Smooth muscle cell of the coronary artery (primary cell): ENCODE measurements at places on chromosomes 3 and 15. TPM values are rescaled to one million over a fixed set of nuclear protein-coding genes. Genes with fewer than 3 reads are reported as not detected.

The WDR93 gene
- total RNA-seq: 0.23 TPM in 1 of 2 replicates, not detected in the other

The KLHL40 gene
- total RNA-seq: not detected in 2 replicates

The SKOR1 gene
- under 0.01 TPM in 1 of 2 replicates, not detected in the other for total RNA-seq

The MORC1 gene
- not detected in 2 replicates for total RNA-seq

The LRRC15 gene
- total RNA-seq: 0.45 and 1.5 TPM in 2 replicates

The SLC51B gene
- total RNA-seq: not detected in 2 replicates

The KNG1 gene
- not detected in 2 replicates for total RNA-seq

The C15orf40 gene
- total RNA-seq: 9.9 and 15.3 TPM in 2 replicates

The LEKR1 gene
- total RNA-seq: 0.38 and 0.47 TPM in 2 replicates

The ALG1L2 gene
- not detected in 2 replicates for total RNA-seq

The STAC gene
- total RNA-seq: 13.0 and 17.5 TPM in 2 replicates

The SLC28A1 gene
- not detected in 2 replicates for total RNA-seq

The MRPL47 gene
- total RNA-seq: 21.6 and 28.0 TPM in 2 replicates

The VEPH1 gene
- 31.8 and 89.7 TPM in 2 replicates for total RNA-seq

The ANKUB1 gene
- not detected in 2 replicates for total RNA-seq

The MYL3 gene
- total RNA-seq: 0.08 and 2.3 TPM in 2 replicates

The MCF2L2 gene
- total RNA-seq: under 0.01 and 0.15 TPM in 2 replicates

The P2RY1 gene
- total RNA-seq: 0.08 and 0.35 TPM in 2 replicates

The LRRC2 gene
- total RNA-seq: 2.0 and 4.7 TPM in 2 replicates

The MEGF11 gene
- not detected in 2 replicates for total RNA-seq

The PLA2G4D gene
- not detected in 2 replicates for total RNA-seq

The GABPB1 gene
- 38.6 and 50.3 TPM in 2 replicates for total RNA-seq

The SLC15A2 gene
- 0.15 and 1.3 TPM in 2 replicates for total RNA-seq

The CCDC54 gene
- total RNA-seq: not detected in 2 replicates

The GABRA5 gene
- total RNA-seq: under 0.01 TPM in 1 of 2 replicates, not detected in the other

The MYRIP gene
- total RNA-seq: under 0.01 and 0.68 TPM in 2 replicates

The DNAJA4 gene
- total RNA-seq: 0.75 and 3.2 TPM in 2 replicates

The TMEM87A gene
- total RNA-seq: 34.4 and 35.1 TPM in 2 replicates

The SEMA6D gene
- 2.3 and 14.9 TPM in 2 replicates for total RNA-seq

The CD86 gene
- not detected in 2 replicates for total RNA-seq

The CD80 gene
- not detected in 2 replicates for total RNA-seq
